ENCODE measurements at places on chromosomes 2 and 18. TPM values are rescaled to one million over a fixed set of nuclear protein-coding genes. Genes with fewer than 3 reads are reported as not detected.

DCDC2C gene
- polyA plus RNA-seq: not detected

NGEF gene
- polyA plus RNA-seq: 33.4 TPM

GRHL1 gene
- 1.0 TPM for polyA plus RNA-seq

TRIB2 gene
- polyA plus RNA-seq: 29.5 TPM

RIT2 gene
- polyA plus RNA-seq: 8.6 TPM

RIOK3 gene
- 30.8 TPM for polyA plus RNA-seq

DAW1 gene
- polyA plus RNA-seq: not detected

CYTIP gene
- 0.76 TPM for polyA plus RNA-seq

ALKAL2 gene
- not detected for polyA plus RNA-seq

BABAM2 gene
- polyA plus RNA-seq: 49.6 TPM

BMP10 gene
- not detected for polyA plus RNA-seq

PRKRA gene
- 54.4 TPM for polyA plus RNA-seq

CNPPD1 gene
- polyA plus RNA-seq: 68.9 TPM

PID1 gene
- polyA plus RNA-seq: 57.0 TPM

FIGN gene
- 3.6 TPM for polyA plus RNA-seq

TMEM17 gene
- polyA plus RNA-seq: 1.8 TPM

HIBCH gene
- 12.4 TPM for polyA plus RNA-seq

REG3G gene
- not detected for polyA plus RNA-seq

VIL1 gene
- not detected for polyA plus RNA-seq

SFTPB gene
- polyA plus RNA-seq: 0.17 TPM

WDR35 gene
- 6.7 TPM for polyA plus RNA-seq

NT5C1B gene
- not detected for polyA plus RNA-seq

LGALSL gene
- 2.5 TPM for polyA plus RNA-seq

SKA1 gene
- 12.1 TPM for polyA plus RNA-seq

LONRF2 gene
- 5.4 TPM for polyA plus RNA-seq

THOC1 gene
- polyA plus RNA-seq: 7.1 TPM

OSR1 gene
- polyA plus RNA-seq: 0.44 TPM

PROKR1 gene
- not detected for polyA plus RNA-seq

HSPD1 gene
- polyA plus RNA-seq: 145 TPM

CRYGD gene
- not detected for polyA plus RNA-seq

ITGB6 gene
- not detected for polyA plus RNA-seq

CACNB4 gene
- polyA plus RNA-seq: 1.1 TPM

UGT1A6 gene
- polyA plus RNA-seq: not detected

KIAA2012 gene
- 0.42 TPM for polyA plus RNA-seq

DES gene
- 9.7 TPM for polyA plus RNA-seq

SLC38A11 gene
- polyA plus RNA-seq: 1.7 TPM

TNS1 gene
- 23.1 TPM for polyA plus RNA-seq

ACAA2 gene
- 146 TPM for polyA plus RNA-seq

ASPRV1 gene
- polyA plus RNA-seq: 4.1 TPM
